SIG-M5 (cell line): ENCODE measurements at places on chromosomes 5 and 9.

DNA sequence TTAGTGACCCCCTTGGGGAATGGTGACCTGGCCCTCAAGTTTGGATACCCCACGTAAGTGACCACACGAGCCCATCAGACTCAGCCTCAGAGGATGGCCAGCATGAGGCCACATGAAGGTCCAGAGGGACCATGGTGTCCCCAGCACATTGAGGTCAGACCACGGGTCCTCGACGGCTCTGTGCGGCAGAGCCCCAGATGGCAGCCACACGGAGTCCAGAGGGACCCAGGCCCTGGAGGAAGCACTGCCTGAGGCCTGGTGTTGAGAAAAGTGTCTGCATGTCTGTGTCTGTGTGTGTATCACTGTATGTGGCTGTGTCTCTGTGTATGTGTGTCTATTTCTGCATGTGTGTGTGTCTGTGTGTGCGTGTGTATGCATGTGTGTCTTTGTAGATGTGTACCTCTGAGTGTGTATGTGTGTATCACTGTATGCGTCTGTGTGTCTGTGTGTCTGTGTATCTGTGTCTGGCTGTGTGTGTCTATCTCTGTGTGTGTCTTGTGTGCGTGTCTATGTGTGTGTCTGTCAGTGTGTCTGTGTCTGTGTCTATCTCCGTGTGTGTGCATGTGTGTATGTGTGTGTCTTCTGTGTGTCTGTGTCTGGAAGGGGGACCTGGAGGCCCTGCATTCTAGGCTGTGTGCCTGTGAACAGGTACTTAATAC is 992 bp downstream of the LCNL1 start:
- no peak for DNase-seq

- DNase-seq = no peak
Observed at GRCh38 chr5:179231309-179231708, 114.0 kb downstream of the ADAMTS2 start.

DNA sequence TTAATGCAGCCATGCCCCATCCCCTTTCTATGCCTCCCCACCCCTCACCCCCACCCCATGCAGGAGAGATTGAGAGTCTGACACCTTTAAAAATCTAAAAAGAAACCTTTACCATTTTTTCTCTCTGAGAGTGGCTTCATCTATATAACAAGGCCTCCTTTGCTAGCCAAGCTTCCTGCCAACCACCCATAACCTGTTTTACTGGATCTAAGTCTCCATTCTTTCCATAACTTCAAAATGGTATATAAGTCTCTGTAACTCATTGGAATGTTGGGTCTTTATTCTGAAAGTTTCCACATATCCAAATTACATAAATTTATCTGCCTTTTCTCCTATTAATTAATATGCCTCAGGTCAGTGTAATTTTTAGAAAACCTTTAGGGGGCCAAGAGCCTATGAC is 1174.0 kb downstream of the MAT2B start:
- no peak for DNase-seq

DNA sequence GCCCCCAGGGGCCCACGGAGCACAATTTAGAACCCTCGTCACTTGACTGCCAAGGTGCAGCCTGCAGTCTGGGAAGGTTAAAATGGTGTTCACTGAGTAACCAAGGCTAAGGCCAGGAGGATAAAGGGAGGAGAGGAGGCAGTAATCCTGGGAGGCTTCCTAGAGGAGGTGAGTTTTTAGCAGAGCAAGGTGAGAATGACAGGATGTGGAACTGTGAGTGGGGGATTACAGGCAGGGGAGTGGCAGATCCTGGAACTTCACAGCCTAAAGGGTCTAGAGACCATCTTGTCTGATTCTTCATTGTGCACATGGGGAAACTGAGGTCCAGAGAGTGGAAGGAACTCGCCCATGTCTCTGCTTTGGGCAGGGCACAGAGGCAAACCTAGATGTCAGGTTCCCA is 42.5 kb upstream of the ASS1 start:
- DNase-seq = no peak

DNA sequence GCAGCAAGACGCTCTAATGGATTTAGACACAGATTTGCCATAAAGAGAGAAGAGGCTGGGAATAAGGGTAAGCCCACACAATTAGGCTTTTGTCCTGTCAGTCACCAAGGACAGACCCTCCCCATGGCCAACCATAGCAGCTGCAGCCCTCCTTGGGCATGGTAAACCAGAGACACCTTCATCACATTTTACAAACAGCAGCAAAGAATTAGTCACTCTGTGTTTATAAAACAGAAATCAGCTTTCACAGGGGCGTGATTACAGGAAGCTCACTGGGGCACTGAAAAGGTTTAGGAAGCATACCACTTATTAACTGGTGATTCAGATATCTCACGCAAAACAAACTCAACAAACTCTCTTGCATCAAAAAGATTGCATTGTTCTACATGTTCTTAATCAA is 37.3 kb upstream of the ZNF622 start:
- DNase-seq = no peak

- DNase-seq = no peak
Observed at GRCh38 chr9:120978987-120979386, 52.4 kb upstream of the TRAF1 start.
